ENCODE measurements at places on chromosomes 3 and 15.
A peak's percentile ranks its signal among the peaks of the same experiment; 100 is the strongest.

DNA sequence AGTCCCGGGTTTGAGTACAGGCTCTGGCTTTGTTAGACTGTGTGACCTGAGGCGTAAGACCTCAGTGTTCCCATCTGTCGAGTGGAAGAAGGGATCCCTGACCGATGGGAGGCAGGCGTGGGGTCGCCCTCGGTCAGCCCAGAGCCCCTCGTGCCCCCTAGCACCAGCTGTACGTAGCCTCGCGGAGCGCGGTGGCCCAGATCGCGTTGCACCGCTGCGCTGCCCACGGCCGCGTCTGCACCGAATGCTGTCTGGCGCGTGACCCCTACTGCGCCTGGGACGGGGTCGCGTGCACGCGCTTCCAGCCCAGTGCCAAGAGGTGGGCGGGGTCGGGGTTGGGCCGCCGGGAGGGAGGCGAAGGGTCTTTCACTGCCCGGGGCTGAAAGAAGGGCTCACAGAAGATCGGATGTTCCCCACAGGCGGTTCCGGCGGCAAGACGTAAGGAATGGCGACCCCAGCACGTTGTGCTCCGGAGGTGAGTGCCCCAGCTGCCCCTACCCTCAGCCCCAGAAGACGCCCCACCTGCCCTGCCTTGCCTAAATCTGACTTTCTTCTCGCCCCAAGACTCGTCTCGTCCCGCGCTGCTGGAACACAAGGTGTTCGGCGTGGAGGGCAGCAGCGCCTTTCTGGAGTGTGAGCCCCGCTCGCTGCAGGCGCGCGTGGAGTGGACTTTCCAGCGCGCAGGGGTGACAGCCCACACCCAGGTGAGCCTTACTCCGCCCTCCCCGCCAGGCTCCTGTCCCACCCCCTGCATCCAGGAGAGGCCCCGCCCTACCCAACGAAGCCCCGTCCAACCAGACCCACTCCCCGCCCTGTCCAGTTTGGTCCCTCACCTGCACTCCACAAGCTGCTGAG, 3.5 kb upstream of the LSMEM2 start:
- DNase-seq, result no peak

GRCh38 chr3:22960105-22960984, 242.8 kb upstream of the UBE2E2 start:
- peak; percentile 26 for DNase-seq

GRCh38 chr3:27824312-27825200, 102.4 kb upstream of the EOMES start:
- DNase-seq, result no peak

DNA sequence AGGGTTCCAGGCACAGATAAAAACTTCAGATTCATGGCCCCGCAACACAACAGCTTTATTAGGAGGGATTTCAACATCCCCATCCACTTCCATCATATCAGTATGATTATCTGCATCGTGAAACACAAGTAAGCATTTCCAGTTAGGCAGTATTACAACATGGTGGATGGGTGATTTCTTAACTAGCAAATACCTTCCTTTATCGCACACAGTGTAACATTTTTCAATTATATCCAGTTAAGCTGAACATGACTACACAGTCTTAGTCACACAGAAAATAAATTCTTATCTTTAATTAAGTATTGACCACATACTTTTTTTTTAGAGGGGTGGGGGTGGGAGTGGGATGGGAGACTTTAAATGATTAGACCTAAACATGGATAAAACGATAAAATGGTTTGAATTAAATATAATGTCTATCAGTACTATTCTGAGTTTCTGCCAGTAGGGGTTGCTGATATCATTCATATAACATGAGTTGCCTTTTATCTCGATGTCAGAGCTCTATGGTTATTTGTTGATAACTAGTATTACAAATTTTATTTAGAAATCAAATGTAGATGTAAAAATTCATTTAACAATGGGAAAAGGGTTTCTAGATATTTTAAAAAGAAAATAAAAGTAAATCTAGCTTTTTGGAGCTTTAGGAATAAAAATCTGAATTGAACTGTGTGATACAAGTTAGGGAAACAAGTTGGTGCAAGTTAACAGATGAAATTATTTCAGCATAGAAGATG, 146.6 kb downstream of the TBL1XR1 start:
- DNase-seq, result peak; percentile 56

- no peak for DNase-seq
Observed at GRCh38 chr3:95343767-95344166, 1280.9 kb downstream of the NSUN3 start.

GRCh38 chr3:51637144-51637940, 33.7 kb upstream of the TEX264 start:
- DNase-seq, result no peak

- no peak for DNase-seq
Observed at GRCh38 chr15:20346082-20346805, 195.4 kb downstream of the GOLGA6L6 start.

GRCh38 chr3:165070682-165071081, 7.6 kb downstream of the SI start:
- DNase-seq, result no peak

GRCh38 chr3:193560870-193561269, 6.2 kb upstream of the ATP13A4 start:
- peak; percentile 18 for DNase-seq

DNA sequence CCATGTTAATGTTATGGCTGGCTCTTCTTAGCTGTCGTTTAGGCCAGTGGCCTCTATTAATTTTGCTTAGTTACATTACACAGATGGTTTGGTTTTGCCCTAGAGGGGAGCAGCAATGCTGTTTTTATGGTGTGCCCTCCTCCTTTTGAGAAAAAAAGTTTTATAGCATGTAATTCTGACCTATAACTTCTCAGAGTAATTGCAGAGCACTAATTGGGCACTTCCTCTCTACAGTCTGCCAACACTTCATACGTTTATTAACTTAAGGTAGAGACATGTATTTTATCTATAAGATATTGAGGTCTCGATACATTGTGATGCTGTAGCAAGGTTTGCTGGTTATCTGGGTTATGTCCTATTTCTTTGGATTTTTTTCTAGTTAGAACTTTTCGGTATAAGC, 12.2 kb downstream of the SLC25A26 start:
- DNase-seq, result no peak

DNA sequence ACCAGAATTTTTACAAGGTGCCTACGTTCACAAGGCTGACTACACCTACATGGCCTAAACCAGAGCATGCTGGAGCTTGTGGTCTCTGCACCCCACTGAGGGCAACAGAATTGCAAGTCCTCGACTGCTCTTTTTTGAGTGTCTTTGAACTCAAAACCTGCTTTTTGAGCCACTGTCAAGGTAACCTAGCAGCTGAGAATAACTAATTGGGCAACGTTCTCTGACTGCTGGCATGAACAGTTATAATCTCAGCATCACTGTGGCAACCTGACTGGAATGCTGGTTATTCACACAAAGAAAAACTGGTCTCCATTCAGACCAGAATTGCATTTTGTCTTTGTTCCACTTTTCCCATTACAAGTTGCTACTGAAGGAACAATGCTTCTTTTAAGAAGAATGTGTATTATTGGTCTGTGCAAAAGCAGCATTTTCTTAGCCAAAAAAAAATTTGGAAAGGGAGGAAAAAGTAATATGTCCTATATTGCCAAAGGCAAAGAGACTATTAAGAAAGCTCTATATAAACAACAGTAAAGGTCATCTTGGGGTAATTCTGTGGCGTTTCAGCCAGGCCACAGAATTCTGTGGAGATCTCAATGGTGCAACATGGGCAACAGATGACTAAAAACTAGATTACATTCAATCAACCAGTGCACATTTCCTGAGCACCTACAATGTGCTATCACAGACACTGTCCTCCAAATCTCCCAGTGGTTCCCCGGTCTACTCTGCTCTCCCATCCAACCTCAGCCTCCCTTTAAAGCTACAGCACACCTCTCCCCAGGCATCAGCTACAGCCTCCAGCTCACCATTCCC, 76.8 kb downstream of the TNIK start:
- DNase-seq, result peak; percentile 36

- DNase-seq, result no peak
Observed at GRCh38 chr3:108757404-108757982, at the start of gene RETNLB. Gene RETNLB (minus strand): TSS chr3:108757410. CDS start chr3:108757185, 225 bp downstream.

DNA sequence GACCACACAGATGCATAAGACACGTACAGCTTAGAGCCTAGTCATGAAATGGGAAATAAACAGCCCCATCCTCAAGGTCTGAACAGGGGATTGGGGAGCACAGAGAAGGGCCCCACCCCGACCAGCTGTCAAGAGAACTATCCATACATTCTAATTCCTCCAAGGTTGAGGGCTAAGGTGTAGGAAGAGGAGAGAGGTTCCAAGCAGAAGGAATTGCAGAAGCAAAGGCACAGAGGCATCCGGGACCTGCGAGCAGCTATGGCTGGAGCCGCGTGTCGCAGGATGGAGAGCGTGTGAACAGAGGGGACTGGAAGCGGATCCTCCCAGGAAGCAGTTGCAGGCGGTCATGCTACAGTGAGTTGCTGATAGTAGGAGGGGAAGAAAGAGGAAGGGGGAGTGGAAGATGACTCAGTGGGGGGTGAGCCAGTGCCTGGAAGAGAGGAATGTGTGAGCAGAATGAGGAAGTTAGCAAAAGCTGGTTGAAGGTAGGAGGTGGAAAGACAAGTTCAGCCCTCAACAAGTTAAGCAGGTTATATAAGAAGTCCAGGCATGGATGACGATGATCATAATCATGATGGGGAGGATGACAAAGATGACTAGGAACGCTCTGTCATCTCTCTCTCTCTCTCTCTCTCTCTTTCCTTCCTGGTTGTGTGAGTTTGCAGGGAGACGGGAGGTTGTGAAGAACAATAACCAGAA, 89.7 kb downstream of the LIPC start:
- no peak for DNase-seq

DNA sequence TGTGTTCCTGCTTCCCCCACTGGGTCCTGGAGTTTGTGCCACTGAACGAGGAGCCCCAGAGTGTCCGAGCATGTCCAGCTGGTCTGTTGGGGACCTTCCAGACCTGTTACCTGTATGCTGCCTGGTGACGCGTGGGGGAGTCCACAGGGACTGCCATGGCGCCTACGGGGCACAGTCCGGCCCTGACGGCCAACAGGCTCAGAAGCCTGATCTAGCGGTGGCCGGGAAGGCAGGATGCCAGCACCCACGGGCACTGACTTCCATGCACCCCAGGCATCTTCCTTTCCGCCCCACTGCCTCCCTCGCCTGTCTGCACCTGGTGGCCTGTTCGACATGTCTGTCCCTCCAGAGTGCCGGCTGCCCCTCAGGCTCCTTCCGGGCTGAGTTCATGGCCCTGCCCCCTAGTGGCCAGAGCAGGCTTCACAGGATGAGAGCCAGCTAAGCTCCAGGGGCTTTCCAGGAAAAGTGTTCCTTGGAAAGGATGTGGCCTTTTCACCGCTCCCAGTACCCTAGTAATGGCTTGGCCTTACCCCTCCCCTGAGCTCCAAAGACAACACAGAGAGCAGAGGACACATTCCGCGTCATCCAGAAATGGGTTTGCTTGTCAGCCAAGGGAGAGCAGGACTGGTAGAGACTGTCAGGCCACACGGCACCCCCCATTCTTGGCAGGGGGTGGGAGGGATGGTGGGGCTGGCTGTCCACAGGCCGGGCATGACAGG, 35.7 kb downstream of the NGRN start:
- DNase-seq, result no peak

GRCh38 chr3:125211523-125212090, 941 bp downstream of the SLC12A8 start:
- DNase-seq, result no peak

Data from NCI-H446 treated with DMSO at 0.1 percent for 48 hours (cell line).